ENCODE measurements at places on chromosomes 13 and 19.

GRCh38 chr19:33998739-33999345 is 173.5 kb upstream of the LSM14A start:
- H3K4me1 ChIP-seq: no peaks in the 10 kb centered on the region
- no peaks in the 10 kb centered on the region for H3K36me3 ChIP-seq
- H3K27me3 ChIP-seq: peaks cover 11% of the 10 kb centered on the region

GRCh38 chr19:46023311-46023779 is 492 bp upstream of the PGLYRP1 start:
- H3K36me3 ChIP-seq: no peaks in the 10 kb centered on the region
- DNase-seq: no peak
- peaks cover 13% of the 10 kb centered on the region for H3K4me1 ChIP-seq
- no peak overlapping the region for H3K27ac ChIP-seq

DNA sequence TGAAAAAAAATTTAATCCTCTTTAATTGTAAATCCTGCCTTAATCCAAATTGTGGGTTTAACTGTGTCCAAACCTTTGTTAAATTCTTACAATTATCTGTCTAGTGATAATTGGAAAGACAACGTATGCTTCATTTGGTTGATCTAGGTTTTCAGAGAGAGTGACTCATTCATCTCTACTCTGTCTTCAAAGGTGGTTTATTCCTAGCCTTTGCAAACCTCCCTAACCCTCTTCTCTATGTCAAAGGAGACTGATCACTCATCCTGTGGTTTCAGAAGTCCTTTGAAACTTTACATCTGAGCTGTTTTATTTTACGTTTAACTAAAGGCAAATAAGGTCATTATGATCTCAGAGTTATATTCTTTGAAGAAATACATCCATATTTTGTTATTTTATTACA is 8.8 kb upstream of the OXGR1 start:
- no peak for DNase-seq
- no peaks in the 10 kb centered on the region for H3K4me1 ChIP-seq
- no peak overlapping the region for H3K27ac ChIP-seq
- H3K36me3 ChIP-seq: no peaks in the 10 kb centered on the region
- H3K4me3 ChIP-seq: no peak overlapping the region

DNA sequence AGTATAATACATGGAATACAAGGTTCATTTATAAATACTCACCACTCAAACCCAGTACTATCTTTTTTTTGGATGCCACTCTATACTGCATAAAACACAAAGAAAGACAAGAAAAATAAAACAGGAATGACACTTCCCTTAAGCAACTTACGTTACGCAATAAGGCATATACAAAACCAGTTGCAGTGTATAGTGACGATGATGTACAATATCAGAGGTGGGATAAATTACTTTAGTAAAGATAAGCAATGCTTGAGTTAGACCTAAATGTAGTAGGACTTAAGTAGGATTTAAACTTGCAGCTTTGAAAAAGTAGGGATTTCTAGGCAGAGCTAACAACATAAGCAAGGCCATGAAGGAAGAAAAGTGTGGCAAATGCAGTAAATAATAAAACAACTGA is 374.9 kb downstream of the SPRY2 start:
- no peak overlapping the region for H3K4me3 ChIP-seq
- no peak for DNase-seq
- no peak overlapping the region for H3K27ac ChIP-seq
- no peaks in the 10 kb centered on the region for H3K36me3 ChIP-seq
- H3K27me3 ChIP-seq: no peaks in the 10 kb centered on the region

DNA sequence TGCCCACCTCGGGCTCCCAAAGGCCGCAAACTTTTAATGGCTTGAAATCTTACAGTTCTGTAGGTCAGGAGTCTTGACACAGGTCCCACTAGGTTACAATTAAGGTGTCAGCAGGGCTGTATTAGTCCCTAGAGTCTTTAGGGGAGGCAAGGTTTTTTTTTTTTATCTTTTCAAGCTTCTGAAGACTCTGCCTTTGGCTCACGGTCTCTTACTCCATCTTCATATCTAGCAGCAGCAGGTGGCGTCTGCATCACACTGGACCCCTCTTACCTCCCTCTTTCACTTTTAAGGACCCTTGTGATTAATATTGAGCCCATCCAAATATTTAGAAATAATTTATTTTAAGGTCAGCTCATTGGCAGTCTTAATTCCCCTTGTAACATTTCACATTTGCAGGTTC is 11.6 kb downstream of the MIR17HG start:
- H3K36me3 ChIP-seq: peaks cover 40% of the 10 kb centered on the region
- DNase-seq: no peak
- H3K4me3 ChIP-seq: no peak overlapping the region

DNA sequence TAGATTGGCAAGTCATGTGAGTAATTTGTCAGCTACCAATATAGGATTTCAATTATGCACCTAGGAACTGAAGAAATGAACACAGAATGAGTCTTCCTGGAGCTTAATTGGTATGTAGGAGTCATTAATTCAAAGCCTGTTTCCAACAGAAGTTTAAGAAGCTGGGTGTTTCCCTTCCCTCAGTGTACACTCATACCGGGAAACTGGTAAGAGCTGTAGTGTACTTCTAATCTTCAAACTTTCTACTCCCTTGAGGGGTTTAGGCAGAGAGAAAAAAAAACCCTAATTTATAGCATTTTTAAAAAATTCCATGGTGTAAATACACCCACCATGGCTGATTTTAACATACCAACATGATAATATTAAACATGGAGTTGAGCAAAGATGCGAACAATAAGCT is 665.7 kb upstream of the SLITRK5 start:
- no peak overlapping the region for H3K27ac ChIP-seq
- H3K4me1 ChIP-seq: no peaks in the 10 kb centered on the region
- DNase-seq: no peak

GRCh38 chr13:102699504-102699903 is 4.7 kb upstream of the METTL21C start:
- H3K4me3 ChIP-seq: no peak overlapping the region
- peaks cover 18% of the 10 kb centered on the region for H3K27me3 ChIP-seq
- no peak for DNase-seq
- no peaks in the 10 kb centered on the region for H3K4me1 ChIP-seq

GRCh38 chr19:6213696-6214641 is 65.8 kb downstream of the MLLT1 start:
- no peak overlapping the region for H3K4me3 ChIP-seq
- DNase-seq: no peak
- H3K36me3 ChIP-seq: peaks cover 5% of the 10 kb centered on the region
- no peak overlapping the region for H3K27ac ChIP-seq
- no peaks in the 10 kb centered on the region for H3K27me3 ChIP-seq

DNA sequence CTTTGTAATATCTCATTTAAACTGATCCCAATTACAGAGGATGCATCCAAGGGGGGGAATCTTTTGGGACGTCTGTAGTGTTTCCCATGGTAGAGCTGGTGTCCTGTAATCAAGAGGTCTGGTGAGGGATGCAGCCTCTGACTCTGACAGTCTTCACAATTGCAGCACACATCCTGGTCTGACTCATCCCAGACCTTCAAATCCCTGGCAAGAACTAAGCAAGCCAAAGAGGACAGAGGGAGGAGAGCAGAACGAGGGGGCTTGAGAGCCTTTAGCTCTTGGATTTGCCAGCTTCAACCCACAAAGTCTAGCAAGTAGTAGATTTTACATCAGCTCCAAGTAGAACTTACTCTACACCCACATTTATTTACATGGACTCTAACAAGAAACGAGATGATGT is 17.3 kb upstream of the FCGBP start:
- H3K36me3 ChIP-seq: peaks cover 19% of the 10 kb centered on the region
- H3K27me3 ChIP-seq: no peaks in the 10 kb centered on the region
- no peak overlapping the region for H3K4me3 ChIP-seq
- DNase-seq: no peak
- peaks cover 56% of the 10 kb centered on the region for H3K4me1 ChIP-seq

- H3K4me3 ChIP-seq: no peak overlapping the region
- peaks cover 28% of the 10 kb centered on the region for H3K4me1 ChIP-seq
- no peak overlapping the region for H3K27ac ChIP-seq
- peaks cover 73% of the 10 kb centered on the region for H3K27me3 ChIP-seq
Measured at GRCh38 chr19:41997121-41997850, 3.3 kb upstream of the ATP1A3 start.

GRCh38 chr13:100694722-100695508 is 20.3 kb upstream of the TMTC4 start:
- no peak overlapping the region for H3K4me3 ChIP-seq
- H3K4me1 ChIP-seq: no peaks in the 10 kb centered on the region
- H3K27me3 ChIP-seq: peaks cover 9% of the 10 kb centered on the region
- peaks cover 3% of the 10 kb centered on the region for H3K36me3 ChIP-seq
- H3K27ac ChIP-seq: no peak overlapping the region
- no peak for DNase-seq

DNA sequence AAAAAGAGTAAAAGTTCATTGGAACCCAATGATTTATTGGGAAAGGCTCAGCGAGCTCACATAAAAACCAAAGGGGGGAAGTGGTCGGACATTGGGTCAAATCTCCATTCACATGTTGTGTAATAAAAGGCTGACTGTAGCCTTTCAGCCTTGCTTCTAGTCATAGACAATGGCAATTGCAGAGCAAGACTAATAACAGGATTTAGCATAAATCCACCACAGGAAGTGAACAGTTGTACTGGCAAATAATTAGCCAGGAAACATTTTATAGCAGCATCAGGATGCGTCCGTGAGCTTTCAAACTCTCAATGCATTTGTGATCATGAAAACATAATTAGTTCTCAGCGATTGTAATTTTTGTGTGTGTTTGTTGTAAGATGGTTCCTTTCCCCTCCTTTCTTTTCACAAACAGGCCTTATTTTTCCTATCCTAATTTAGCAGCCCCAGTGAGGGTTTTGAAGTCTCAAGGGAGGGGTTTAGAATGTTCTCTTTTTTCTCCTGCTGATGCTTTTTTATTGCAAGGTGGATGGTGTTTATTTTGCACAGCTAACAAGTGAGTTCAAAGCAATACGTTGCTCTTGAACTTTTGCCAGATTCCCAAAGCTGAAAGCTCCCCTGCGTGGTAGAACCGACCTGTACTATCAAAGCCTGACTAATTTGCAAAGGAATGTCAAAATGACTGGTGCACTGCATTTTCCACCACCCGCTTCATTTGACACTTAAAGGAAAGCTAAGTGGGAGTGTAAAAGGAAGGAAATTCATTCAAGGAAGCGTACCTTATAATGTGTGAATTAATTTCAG is 105.6 kb downstream of the SPRY2 start:
- H3K4me1 ChIP-seq: no peaks in the 10 kb centered on the region
- H3K36me3 ChIP-seq: no peaks in the 10 kb centered on the region
- H3K27me3 ChIP-seq: no peaks in the 10 kb centered on the region
- H3K27ac ChIP-seq: no peak overlapping the region
- no peak overlapping the region for H3K4me3 ChIP-seq

DNA sequence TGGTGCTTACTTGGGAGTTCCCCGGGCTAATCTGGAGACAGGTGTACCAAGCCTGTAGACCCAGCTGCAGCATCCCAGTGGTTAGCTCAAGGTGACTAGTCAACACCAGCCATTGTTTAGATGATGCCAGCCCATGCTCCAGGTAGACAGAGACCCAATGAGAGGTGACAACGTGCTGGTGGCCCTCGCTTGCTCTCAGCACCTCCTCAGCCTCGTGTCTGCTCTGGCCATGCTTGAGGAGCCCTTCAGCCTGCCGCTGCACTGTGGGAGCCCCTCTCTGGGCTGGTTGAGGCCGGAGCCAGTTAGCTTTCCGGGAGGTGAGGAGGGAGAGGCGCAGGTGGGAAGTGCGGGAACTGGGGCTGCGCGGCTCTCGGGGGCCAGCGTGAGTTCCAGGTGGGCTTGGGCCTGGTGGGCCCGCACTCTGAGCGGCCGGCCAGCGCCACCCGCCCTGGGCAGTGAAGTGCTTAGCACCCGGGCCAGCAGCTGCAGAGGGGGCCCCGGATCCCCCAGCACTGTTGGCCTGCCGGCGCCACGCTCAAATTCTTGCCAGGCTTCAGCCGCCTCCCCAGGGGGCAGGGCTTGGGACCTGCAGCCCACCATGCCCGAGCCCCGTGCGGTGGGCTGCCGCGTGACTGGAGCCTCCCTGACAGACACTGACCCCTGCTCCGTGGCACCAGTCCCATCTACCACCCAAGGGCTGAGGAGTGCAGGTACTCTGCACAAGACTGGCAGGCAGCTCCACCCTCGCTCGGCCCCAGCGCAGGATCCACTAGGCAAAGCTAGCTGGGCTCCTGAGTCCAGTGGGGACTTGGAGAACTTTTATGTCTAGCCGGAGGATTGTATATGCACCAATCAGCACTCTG is 85.9 kb upstream of the VSTM2B start:
- no peaks in the 10 kb centered on the region for H3K27me3 ChIP-seq

DNA sequence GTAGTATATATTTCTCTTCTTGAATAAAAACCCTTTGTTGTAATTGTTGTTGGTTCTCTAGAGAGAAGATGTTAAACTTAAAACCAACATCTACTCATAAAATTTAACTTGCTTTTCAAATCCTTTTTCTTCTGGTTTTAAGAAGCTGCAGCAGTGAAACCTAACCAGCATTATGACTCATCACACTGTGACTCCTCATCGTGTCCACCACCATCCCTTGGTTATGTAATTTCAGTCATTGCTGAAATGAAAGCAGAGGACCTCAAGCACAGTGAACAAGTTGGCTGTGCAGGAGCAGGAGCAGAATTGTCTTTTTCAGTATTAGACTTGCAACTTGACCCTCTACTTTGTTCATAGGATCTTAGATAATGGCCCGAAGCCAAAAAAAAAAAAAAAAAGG is 64.9 kb upstream of the HTR2A start:
- peaks cover 3% of the 10 kb centered on the region for H3K27me3 ChIP-seq
- H3K36me3 ChIP-seq: no peaks in the 10 kb centered on the region
- no peak for DNase-seq
- H3K27ac ChIP-seq: no peak overlapping the region
- no peak overlapping the region for H3K4me3 ChIP-seq

DNA sequence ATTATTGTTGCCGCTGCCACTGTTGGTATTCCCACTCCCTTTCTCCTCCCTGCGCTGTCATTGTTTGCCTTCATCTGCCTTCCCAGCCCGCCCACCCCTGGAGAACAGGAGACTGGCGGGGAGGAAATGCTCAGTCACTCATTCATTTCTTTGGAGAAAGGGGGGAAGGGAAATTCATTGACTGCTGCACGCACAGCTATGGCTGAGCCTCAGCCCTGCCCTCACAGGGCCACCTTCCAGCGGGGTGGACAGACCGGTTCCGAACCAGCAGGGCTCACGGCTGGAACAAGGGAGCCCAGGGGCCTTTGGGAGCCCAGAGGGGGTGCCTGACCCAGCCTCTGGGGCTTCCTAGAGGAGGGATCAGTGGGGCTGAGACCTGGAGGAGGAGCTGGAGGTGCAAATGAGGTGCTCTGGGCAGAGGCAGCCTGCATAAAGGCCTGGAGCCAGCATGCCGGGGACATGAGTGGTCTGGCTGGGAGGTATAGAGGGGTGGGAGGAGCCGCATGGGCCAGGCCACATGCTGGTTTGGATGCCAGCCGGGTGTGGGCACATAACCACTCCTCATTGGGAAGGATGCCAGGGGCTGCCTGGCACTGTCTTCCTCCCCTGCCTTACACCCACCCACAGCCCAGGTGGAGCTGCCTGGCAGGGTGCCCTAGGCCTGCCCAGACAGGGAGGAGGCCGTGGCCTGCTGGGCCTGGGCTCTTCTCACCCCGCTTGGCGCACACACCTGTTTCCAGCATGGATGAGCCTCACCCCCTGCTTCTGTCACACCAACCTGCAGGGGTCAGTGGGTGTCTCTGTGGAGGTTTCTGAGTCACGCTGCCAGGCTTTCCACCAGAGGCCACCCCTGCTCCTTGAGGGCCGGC is 26.8 kb downstream of the PPP5C start:
- no peak for DNase-seq
- no peak overlapping the region for H3K27ac ChIP-seq
- peaks cover 30% of the 10 kb centered on the region for H3K36me3 ChIP-seq
- peaks cover 16% of the 10 kb centered on the region for H3K4me1 ChIP-seq
- no peak overlapping the region for H3K4me3 ChIP-seq

GRCh38 chr13:47932950-47933923 is 67.8 kb downstream of the SUCLA2 start:
- peaks cover 8% of the 10 kb centered on the region for H3K36me3 ChIP-seq
- no peak overlapping the region for H3K27ac ChIP-seq
- no peak overlapping the region for H3K4me3 ChIP-seq
- H3K4me1 ChIP-seq: peaks cover 3% of the 10 kb centered on the region

All from activated CD8-positive, alpha-beta T cell treated with anti-CD3 and anti-CD28 coated beads, Interleukin-2, amount 10 ng/mL, durations not matched to agents 7 days and 5 days (primary cell).